ENCODE measurements at places on chromosomes 4 and X. TPM values are rescaled to one million over a fixed set of nuclear protein-coding genes. Genes with fewer than 3 reads are reported as not detected.

DNA sequence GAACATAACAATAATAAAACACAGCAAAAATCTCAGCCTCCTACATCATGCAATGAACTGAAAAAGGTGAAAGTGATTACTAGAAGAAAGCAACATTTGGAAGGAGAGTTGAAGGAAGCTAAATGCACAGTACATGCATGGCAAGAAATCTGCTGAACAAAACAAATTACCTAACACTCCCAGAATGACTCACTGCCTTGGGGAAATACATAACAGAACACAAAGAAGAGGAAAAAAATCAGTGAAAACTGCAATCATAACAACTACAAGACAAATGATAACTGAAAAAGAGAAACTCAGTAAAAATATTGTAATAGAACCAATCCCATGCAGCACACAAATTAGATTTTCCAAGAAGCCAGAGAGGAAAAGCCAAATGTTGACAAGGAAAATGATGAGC is 1513.2 kb downstream of the ARAP2 start:
- no peaks in the 10 kb centered on the region for H3K36me3 ChIP-seq
- no peaks in the 10 kb centered on the region for H3K27me3 ChIP-seq
- no peak overlapping the region for H3K4me3 ChIP-seq
- no peak for DNase-seq

DNA sequence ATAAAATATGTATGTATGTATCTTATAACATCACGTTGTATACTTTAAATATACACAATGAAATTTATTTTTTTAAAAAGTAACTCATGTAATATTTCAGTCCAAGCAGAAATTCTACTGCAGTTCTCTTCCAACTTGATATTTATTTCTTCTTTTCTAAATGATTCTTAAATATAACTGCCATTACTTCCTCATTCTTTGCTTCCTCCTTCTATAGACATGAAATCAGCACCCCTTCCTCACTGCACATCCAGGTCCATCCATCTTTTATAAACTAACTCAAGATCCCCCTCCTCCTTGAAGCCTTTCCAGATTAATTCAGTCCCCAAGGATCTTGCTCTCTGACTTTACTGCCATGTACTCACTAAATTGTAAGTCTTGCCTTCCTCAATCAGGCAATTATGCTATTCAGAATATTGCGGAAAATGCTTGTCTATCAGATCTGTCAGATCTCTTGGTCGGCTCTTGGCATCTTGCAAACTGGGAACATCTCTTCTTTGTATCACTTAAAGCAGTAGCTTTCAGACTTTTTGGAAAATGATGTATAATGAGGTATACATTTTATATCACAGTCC is 3.7 kb downstream of the GPRIN3 start:
- H3K4me1 ChIP-seq: peaks cover 58% of the 10 kb centered on the region
- DNase-seq: no peak
- no peaks in the 10 kb centered on the region for H3K27me3 ChIP-seq
- H3K27ac ChIP-seq: peak overlapping the region; percentile 87

The CYBB gene
- total RNA-seq: not detected

DNA sequence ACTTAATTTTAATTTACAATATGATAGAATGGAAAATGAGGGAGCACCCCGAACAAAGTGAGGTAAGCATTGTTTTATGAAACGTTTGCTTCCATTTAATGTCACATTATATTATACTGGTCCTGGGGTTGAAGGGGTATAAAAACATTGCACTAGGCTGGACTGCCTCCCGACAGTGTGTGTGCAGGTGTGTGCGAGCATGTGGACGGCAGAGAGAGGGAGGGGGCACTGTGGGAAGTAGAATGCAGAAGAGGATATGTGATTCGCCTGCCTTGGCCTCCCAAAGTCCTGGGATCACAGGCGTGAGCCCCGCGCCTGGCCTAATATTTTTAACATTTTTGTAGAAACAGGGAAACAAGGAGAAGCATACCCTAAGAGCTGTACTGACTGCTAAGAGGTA is 36.0 kb downstream of the IRF2 start:
- H3K27me3 ChIP-seq: no peaks in the 10 kb centered on the region
- peaks cover 49% of the 10 kb centered on the region for H3K4me1 ChIP-seq
- H3K27ac ChIP-seq: peak overlapping the region; percentile 16
- H3K4me3 ChIP-seq: no peak overlapping the region

- H3K4me1 ChIP-seq: no peaks in the 10 kb centered on the region
- H3K27me3 ChIP-seq: no peaks in the 10 kb centered on the region
- no peak overlapping the region for H3K27ac ChIP-seq
- no peaks in the 10 kb centered on the region for H3K36me3 ChIP-seq
- H3K4me3 ChIP-seq: no peak overlapping the region
Measured at GRCh38 chr4:180850318-180850940, 1392.8 kb upstream of the TENM3 start.

The GRIA3 gene
- not detected for total RNA-seq

The CENPE gene
- 29.8 TPM for total RNA-seq

Measured in activated CD4-positive, alpha-beta T cell treated with anti-CD3 and anti-CD28 coated beads, Interleukin-2, amount 10 ng/mL, durations not matched to agents 24 days and 14 days (primary cell).